ENCODE measurements at places on chromosomes 5 and 9.

GRCh38 chr9:19271081-19271480 is 40.6 kb downstream of the DENND4C start:
- no peak for DNase-seq

- DNase-seq = peak; percentile 97
Measured at GRCh38 chr9:80797831-80798688, 891.3 kb downstream of the TLE1 start.

DNA sequence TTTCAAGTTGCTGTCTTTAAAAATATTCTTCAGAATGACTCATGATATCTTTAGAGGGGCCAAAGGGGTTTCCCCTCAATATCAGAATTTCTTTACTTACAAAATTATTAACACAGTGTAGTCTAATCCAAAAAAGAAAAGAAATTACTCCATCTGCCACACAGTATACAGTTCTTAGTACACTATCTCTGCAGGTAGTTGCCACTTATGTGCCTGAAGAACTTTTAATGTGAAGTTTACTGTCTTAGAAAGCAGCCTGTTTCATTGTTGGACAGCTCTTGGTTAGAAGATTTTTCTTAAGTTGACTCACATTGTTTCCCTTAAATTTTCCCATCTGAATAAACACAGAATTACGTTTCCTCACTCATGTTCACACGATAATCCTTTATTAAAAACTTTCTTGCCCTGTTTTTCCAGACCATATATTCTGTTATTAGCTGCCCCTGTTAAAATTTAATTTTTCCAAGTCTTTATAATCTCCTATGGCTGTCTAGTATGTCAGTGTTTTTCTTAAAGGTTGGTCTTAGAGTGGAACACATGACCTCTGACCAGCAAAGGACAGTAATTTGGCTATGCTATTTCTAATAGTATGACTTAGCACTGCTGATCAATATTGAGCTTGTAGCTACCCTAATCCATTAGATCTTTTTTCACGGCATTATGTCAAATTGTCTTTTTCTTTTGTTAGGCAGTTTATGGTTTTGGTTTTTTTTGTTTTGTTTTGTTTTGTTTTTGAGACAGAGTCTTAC is 21.8 kb upstream of the FKTN start:
- no peak for DNase-seq

DNA sequence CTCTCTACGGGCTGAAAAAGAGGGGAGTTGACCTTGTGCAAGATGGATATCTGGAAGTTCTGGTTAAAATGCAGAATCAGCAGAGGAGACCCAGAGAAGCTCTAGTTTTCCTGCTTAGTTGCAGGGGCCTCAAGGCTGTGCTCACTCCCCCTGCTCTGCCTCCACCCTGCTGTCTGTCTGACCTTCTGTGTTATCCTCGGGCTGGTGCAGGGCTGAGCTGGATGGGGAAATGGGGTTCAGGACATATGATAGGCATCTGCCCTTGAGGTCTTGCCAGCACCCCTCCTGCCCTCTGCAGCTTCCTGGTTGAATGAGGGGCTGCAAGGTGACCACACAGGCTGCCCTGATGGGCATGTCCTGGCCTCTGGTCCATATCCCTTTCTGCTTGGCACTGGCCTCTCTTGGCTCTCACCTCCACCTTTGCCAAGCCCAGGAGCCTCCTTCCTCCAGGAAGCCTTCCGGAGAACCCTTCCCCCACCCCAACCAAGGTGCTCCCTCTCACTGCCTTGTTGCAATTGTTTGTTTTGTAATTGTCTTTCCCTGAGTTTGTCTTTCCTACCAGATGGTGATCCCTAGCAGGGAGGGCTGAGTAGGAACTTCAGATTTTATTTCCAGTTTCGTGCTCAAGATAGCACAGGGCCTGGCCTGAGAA is 1.3 kb downstream of the TMEM268 start:
- DNase-seq = peak; percentile 46

- no peak for DNase-seq
Measured at GRCh38 chr5:58381566-58381965, 78.3 kb downstream of the PLK2 start.

DNA sequence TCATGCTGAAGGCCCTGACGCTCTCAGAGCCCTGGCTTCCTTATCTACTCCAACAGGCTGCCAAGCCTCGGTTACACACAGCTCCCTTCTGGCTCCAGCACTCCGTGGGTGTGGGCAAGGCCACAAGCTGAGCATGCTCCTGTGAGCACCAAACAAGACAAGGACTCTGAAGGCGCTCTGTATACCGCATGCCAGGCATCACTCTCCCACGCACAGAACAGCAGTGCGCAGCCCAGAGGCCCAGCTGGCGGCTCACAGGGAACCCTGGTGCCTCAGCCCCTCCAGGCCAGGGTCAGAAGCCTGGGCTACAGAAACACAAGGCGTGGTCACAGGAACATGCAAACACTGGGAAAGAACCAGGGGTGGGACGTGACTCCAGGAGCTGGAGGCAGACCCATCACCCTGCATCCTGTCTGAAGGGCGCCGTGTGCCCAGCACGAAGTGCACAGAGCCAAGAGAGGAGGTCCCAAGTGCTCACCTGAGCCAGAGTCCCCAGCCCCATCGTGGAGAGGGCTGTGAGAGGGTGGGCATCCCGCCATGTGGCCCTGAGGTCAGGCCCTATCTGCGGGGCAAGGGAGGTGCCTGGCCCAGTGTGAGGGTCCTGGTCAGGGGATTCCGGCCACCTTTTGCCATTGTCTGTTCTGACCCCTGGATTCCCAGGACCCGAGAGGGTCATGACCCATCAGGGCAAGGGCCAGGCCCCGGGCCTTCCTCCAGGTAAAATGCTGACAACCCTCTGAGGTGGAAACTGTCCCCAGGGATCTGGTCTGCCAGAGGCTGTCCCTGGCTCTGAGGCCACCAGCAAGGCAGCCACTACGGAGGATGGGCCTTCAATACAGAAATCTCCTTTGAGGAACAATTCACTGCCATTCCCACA is 54.7 kb downstream of the COL23A1 start:
- DNase-seq = no peak

DNA sequence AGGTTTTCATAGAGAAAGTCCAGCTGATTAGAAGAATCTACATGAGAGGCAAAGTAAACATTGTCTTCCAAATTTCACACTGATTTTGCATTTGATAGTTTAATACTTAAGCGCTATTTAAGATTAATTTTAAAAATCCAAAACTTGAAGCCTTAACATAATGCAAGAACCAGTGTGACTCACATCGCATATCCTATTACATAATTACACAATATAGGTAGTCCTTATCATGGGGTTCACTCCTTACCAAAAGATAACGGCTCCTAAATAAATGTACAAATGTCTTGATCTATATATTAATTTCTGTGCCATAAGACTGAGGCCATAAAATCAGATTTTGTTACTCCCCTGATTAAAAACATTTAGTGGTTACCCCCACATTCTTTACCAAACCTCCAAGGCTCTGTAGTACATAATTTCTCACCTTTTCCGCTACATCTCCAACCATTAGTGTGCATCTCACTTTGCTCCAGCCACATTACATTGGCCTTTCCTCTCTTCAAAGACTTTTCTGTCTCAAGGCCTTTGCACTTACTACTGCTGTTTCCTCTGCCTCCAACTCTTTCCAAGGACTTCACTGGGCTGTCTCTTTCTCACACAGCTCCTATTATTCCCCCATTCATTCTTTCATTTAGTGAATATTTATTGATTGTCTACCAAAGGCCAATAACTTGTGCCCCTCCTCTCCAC is 1.0 kb downstream of the RIOK2 start:
- no peak for DNase-seq

- DNase-seq = no peak
Measured at GRCh38 chr5:124512236-124512635, 234.2 kb downstream of the ZNF608 start.

- DNase-seq = no peak
Measured at GRCh38 chr5:136133922-136134379, 1.3 kb downstream of the SMAD5 start.

Data from NCI-H2171 treated with DMSO at 0.1 percent for 48 hours (cell line).